ENCODE measurements at places on chromosomes 5 and 9.

DNA sequence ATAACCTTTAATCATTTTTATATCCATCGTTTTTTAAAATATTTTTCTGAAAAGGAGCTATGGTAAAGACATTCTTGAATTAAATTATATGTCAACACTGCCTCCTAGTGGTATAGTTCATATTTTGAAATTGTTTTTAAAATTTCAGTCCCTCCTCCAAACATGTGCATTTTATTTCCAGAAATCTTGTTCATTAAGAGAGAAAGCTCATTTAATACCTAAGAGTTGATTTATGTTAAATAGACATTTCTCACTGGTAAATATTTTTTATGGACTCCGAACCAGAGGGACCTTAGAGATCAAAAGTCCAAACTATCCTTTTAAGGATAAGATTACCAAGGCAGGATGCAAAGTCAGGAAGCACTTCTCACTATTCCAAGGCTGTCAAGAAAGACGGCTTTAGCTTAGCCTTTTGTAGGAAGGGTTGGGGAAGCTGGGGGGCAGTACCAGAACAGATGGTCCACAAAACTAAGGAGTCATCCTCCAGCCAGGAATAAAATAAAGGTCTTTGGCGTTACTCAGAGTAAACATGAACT, 21.6 kb downstream of the BHMT start:
- peak; percentile 41 for DNase-seq

DNA sequence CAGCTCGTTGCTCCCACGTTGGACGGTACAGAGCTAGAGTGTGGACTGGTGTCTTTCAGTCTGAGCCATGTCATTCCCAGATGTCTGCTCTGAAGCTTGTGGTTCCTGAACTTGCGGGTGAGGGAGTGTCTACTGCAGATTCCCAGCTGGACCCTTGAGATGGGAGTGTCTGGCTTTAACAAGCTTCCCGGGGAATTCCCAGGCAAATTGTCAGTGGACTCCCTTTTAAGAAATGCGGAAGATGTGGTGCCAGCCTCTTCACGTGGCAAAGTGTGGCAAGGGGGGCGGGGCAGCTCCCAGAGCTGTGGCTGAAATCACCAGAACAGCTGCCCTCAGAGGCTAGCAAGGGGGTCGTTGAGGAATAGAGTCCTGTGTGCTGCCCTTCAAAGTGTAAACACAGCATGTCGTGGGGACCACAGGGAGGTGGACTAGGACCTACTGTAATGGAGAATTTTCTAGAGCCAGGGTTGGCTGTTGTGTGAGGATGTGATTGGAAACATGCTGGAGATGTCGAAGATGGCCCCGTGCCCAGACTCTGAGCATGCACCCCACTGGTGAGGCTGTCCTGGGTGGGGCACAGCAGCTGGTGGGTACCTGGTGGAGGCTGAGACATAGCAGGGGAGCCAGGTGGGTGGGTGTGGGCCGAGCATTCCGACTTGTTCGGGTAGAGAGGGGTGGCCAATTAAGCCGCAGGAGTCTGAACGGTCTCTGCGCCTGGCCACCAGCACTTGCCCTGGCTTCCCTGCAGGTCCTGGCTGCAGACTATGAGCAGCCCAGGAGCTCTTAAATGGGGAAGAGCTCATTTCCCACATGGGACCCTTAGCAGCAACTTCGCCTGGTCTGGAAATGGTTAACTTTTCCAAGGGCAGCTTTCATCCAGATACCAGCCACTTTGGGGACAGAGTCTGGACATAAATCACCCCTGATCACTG, 37.4 kb downstream of the PRRX2 start:
- DNase-seq, result no peak

- no peak for DNase-seq
Observed at GRCh38 chr9:136244122-136244968, 1.3 kb downstream of the QSOX2 start.

- no peak for DNase-seq
Observed at GRCh38 chr5:172733974-172734346, 37.0 kb downstream of the DUSP1 start.

- peak; percentile 12 for DNase-seq
Observed at GRCh38 chr5:122458278-122458872, 146.3 kb downstream of the SNCAIP start.

DNA sequence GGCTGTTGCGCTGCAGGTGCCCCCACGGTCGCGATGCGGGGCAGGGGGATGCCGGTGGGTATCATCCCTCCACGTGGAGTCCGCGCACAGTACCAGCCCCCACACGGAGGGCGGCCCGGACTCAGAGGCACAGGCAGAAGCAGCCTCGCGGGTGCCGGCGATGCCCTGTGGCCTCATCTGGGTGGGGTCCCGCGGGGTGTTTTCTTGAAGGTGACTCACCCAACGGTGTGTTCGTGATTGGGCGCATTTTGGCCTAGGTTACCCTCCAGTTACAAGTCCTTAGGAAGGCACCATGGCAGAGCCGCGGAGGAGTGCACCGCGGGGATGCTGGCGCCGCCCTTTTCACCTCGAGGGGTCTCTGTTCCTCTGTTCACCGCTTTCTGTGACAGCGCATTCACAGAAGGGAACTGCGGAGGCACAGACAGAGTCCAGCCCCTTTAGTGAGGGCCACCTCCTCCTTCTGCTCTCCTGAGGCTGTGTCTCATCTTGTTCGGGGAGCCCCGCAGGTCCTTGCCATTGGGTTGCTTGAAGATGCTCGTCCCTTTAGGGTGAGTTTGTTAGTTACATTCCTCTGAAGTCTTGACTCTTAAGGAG, 21.6 kb upstream of the EXOC3 start:
- DNase-seq, result no peak

DNA sequence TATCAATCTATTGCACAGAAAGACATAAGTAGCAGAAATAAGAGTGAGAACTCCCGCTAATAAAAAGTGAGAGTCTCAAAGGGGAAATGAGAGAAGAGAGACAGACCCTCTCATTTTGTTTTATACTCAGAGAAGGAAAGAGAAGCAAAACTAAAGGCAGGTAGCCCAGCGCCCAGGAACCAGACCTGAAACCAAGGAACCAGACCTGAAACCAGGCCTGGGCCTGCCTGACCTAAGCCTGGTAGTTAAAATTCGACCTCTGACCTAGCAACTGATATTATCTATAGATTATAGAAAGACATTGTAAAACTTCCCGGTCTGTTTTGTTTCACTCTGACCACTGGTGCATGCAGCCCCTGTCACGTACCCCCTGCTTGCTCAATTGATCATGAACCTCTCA, 134.5 kb upstream of the SEMA6A start:
- no peak for DNase-seq

GRCh38 chr9:134055981-134056461, 11.8 kb downstream of the BRD3 start:
- DNase-seq, result no peak

Data from NCI-H460 (cell line).